Stomach (tissue), 19 donors: ENCODE measurements at places on chromosomes 3 and 15.

DNA sequence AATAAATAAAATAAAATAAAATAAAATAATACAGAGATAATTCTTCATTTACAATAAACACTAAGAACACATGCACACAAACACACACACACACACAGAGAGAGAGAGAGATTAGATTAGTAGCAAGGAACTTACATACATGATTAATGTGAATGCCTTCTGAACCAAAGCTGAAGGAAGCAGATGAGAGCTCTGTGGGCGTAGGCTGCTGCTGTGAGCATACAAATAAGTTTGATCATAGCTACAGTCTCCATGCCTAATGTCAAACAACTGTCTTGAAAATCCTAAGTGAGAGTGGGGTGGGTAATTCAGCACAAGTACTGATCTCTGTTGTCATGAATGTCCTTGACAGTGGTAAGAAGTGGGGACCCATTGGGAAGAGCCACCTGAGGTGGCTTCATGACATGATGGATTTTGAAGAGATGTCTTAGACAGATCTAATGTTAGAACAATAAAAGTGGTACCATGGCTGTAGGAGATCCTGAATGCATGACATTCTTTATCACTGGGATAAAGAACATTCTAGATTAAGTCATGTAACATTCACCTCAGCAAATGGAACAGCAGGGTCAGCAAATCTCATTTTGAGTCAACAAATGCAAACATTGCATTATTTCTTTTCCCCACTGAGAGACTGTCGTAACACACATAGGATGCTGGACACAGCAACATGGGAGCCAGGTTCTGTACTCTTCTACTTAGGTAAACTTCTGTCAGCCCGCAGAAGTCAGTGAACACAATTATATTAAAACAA is 46.2 kb downstream of the CHL1 start:
- no peak for DNase-seq

GRCh38 chr15:65837301-65838294 is 31.7 kb upstream of the RAB11A start:
- no peak for DNase-seq

- peak; percentile 55 for DNase-seq
Observed at GRCh38 chr15:41512940-41513505, 604 bp downstream of the LTK start.

- DNase-seq = no peak
Observed at GRCh38 chr15:39157882-39158281, 423.0 kb upstream of the THBS1 start.

DNA sequence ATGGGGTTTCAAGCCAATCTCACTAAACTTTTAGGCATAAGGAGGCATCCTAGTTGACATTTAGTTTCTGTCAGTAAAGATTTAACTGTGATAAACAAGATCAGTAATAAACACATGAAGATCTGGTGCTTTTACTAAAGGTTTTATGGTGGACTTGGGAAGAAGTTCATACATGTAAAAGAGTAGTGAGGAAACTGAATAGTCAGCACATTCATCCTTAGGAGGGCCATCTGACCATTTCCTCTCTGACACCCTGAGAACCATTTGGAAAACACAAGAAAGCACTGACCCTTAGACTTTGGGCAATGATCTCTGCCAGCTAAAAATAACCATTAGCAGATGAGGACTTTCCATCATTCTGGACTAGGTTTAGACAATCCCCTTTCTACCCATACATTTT is 1040.9 kb downstream of the AGBL1 start:
- DNase-seq = no peak

- DNase-seq = no peak
Observed at GRCh38 chr15:91122296-91122695, 22.2 kb downstream of the SV2B start.

DNA sequence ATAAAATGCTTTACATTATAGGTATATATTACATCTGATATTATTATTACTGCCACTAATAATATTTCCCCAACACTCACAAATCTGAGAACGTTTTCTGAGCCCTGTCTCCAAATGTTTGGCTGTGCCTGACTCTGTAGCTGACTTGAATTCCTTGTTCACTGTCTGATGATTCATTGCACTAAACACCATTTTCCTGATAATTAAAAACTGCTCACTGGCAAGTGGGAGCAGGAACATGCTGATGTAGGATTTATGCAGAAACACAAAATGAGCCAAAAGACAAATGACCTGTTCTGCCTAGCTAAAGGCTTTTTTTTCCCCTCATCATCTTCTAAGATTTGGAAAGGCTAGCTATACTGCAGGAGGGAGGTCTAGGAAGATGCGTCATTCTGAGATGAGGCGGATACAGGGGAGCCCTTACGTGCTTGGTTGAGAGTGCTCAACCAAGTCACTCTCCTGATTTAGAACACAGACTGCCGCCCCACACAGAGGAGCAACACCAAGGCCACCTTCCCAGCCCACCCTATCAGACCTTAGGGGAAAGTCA is 380.7 kb downstream of the EPHB1 start:
- DNase-seq = no peak

DNA sequence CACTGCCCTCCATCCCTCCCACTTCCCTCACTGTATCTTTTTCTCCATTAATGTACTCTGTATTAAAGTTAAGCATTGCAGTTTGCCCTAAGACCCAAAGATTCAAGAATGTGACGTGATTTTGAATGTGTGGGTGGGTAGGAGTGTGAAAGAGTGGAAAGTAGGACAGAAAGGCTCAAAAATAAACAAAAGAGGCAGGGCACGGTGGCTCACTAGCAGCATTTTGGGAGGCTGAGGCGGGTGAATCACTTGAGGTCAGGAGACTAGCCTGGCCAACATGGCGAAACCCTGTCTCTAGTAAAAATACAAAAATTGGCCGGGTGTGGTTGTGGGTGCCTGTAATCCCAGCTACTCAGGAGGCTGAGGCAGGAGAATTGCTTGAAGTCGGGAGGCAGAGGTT is 18.4 kb downstream of the TFRC start:
- DNase-seq = no peak

DNA sequence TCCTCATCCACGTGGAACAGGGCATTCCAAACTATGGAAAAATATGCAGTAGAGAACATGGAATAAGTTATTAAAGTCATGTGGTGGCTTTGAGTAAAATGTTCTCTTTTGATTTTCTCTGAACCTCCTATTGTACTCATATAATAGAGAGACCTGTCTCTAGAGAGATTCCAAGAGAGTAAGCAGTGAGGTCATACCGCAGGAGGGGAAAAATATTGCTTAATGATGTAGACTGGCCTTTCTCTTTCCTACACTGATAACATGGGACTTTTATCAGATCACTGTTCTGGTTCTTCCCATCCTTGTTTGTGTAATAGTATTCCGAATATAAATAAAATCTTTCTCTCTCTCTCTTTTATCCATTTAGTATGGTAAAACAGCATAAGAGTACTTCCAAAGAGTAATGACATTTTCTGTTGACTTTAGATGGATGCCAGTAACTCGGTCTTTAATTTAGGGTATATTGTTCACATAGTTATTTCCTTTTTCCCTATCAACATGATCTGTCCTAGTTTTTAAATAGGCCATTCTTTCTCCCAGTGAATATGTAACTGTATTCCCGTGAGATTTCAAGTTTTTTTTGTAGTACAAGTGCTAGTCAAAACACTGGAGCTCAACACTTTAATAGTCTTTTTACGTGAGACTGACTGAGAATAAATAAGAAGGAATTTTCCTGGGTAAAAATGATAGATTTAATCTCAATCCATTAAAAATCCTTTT is 814.0 kb upstream of the LMCD1 start:
- DNase-seq = no peak

GRCh38 chr3:159600291-159600690 is 388.3 kb upstream of the IL12A start:
- DNase-seq = no peak

- peak; percentile 72 for DNase-seq
Observed at GRCh38 chr3:172622916-172623700, 87.8 kb downstream of the NCEH1 start.

GRCh38 chr3:19931767-19932188 is 2.2 kb downstream of the EFHB start:
- no peak for DNase-seq

- DNase-seq = peak; percentile 77
Observed at GRCh38 chr3:191329654-191330529, at the start of gene UTS2B. TSS of gene UTS2B (minus strand) at chr3:191330526. CDS start at chr3:191282189, 48,337 bp downstream.

DNA sequence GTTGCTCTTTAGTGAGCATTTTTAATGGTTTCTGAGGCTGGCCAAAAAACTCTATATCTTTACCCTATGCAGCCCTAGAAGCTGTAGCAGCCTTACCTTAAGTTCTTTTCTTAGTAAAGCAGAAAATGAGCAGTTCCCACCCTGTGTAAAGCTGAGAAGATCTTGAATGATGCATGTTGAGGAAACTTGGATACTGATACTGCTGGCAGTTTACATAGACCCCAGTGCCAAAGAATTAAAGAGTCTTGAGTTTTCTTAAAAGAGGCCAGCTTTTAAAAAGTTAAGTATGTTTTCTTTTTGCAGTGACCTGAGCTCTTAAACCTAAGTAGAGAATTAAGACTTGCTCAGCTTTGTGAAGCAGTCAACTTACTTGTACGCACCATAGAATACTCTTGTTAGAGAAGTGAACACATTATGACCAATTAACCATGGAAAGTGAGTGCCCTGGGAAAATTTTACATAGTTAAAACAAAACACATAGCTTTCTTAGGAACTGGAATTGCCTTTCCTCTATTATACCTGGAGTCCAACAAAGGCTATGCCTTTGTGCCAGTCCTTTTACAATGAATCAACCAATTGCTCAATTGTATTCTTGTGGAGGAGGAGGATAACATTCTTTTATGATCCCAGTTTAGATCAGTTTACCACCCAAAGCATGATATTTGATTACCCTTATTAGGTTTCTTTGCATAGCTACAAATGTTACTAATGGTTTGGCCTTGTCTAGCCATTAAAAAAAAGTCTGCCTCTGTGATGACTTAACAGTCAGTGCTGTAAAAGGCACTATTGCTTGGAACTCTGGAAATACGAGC is 28.4 kb downstream of the PLS1 start:
- no peak for DNase-seq

DNA sequence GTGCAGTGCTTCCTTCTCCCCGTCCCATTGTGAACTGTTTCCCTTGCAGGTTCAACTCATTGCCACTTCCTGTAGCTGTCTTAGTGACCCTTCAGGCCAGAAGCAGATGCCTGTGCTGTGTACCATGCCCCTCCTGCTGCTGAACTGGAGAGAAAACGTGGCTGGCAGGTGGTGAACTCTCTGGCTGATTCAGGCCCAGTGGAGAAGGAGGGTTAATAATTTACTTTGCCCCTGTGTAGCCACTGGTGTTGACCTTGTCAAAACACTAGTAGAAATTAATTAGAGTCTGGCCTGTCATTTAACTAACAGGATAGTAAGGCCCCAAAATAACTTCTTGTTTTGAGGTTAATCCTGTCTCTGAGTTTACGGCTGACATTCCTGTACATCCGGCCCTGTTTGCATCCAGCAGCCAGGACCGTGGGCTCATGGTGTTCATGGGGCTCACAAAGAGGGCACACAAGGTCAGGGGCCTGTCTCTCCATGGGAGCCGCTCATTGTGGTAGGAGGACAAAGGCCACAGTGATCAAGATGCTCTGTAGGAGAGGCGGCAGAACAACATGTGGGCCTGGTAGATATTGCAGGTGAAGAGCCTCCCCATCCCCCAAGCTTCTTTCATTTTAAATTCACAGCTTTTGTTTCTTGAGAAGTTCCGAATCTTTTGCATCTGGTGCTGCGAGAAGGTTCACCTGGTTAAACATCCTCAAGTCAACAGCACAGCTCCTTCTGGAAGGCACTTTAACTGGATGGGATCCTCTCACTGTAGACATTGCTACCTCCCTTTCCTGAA is 101.6 kb downstream of the CGNL1 start:
- peak; percentile 83 for DNase-seq

DNA sequence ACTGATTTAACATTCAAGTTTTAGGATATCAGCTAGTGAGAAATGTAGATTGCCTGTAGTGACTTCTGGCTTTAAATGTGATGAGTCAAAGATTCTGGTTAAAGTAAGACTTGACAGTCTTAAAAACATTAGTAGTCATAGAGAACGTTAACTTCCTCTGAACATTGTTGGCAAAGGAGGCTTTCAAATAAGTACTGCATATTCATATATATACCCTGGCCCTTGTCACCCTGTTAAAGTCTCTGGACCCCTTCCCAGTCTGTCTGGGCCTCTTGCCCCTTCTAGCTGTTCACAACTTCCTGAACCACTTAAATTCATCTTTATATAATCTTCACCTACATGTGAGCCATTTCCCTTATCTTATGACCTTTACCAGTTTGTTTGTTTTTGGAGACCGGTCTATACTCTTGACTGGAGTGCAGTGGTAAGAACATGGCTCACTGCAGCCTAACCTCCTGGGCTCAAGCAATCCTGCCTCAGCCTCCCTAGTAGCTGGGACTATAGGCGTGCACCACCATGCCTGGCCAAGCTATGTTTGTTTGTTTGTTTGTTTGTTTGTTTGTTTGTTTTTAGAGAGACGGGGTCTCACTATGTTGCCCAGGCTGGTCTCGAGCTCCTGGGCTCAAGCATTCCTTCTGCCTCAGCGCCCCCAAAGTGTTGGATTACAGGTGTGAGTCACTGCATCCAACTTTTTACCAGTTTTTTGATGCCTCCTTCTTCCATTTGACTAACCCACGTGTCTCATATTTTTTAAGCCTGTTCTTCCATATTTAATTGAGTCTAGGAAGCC is 64.4 kb upstream of the CRTC3 start:
- peak; percentile 31 for DNase-seq

DNA sequence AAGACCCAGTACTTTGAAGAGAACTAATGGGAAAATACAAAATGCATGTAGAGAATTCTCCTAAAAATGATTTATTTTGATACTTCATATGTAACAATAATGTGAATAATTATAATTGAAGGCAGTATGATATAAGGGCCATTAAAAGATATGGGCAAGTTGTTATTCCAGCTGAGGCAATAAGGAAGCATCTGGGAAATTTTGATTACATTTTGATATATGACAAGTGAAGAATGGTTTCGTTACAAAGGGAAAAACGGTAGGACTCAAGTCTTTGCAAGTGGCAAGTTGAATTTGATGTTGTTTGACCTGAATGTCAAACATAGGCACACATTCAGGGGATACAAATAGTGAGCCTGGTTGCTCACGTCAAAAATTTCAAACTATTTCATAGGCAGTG is 137.9 kb upstream of the TP63 start:
- no peak for DNase-seq

DNA sequence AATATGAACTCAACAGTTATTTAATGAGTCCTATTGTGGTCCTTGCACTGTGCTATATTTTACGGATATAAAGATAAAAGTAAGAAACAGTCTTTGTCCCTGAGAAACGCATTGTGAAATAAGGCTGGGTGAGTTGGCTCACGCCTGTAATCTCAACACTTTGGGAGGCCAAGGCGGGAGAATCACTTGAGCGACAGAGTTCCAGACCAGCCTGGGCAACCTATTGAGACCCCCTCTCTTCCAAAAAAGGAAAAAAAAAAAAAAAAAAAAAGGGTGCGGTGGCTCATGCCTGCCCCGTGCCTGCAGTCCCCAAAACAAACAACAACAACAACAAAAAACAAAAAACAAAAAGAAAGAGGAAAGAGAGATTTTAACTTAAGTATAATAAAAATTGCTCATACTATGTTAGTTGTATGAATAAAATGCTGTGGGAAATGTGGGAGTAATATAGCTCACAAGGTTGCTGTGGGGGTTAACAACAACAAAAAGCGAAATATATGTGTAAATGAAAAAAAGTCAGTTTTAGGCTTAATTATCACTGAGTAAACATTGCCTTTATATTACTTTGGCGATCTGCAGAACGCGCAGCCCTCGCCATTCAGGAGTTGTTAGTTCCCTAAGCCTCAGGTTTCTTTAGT is 461 bp upstream of the FNDC3B start:
- DNase-seq = peak; percentile 56
